ENCODE measurements at places on chromosomes 16 and 17. TPM values are rescaled to one million over a fixed set of nuclear protein-coding genes. Genes with fewer than 3 reads are reported as not detected.

- H3K4me1 ChIP-seq, result peaks cover 5% of the 10 kb centered on the region
- no peaks in the 10 kb centered on the region for H3K27me3 ChIP-seq
- no peaks in the 10 kb centered on the region for H3K36me3 ChIP-seq
- H3K4me3 ChIP-seq, result no peak overlapping the region
Observed at GRCh38 chr17:59328601-59329000, 2.9 kb upstream of the YPEL2 start.

The CKLF gene
- total RNA-seq, result 28.3 TPM

The DHX40 gene
- total RNA-seq, result 53.7 TPM

The FA2H gene
- total RNA-seq, result 4.5 TPM

GRCh38 chr16:75745823-75746222, 19.5 kb upstream of the CPHXL start:
- no peaks in the 10 kb centered on the region for H3K4me1 ChIP-seq
- no peak for DNase-seq
- no peak overlapping the region for H3K27ac ChIP-seq
- no peaks in the 10 kb centered on the region for H3K36me3 ChIP-seq
- no peaks in the 10 kb centered on the region for H3K27me3 ChIP-seq

DNA sequence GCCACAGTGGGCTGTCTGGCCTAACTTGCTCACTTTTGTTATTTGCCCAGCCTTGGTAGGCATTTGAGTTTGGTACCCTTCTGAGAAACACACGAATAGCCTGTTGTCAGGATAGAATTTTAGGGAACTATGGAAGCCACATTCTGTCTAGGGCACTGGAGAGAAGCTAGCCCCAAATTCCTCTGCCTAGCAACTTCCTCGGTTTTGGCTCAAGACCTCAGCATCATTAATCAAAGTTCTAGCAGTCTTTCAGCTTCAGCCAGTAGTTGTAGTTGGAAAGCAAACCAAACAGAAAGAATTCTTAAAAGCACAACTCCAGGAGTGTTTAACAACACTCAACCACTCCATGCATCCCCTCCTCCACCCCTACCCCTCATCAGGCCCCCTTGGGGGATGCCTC, 572.1 kb upstream of the PSMD7 start:
- no peaks in the 10 kb centered on the region for H3K36me3 ChIP-seq
- no peak for DNase-seq
- no peaks in the 10 kb centered on the region for H3K4me1 ChIP-seq
- H3K4me3 ChIP-seq, result no peak overlapping the region

The CHCT1 gene
- total RNA-seq, result 5.9 TPM

DNA sequence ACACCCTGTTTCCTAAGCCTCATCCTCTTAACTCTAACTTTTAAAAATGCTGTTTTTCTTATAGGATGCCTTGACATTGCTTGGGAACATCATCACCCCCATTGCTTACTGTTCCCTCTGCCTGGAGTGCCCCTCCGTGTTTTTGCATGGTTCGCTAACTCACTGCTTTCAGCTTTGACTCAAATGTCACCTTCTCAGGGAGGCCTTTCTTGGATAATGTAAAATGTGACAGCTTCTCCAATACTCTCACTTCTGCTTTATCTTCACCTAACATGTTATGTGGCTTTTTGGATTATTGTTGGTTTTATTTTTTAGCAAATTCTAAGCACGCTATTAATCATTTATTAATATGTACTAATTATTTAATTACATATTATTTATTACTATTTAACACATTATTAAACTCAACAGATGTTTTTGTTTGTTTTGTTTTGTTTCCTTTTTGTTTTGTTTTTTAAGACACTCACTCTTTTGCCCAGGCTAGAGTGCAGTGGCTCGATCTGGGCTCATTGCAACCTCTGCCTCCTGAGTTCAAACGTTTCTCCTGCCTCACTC, 3.8 kb downstream of the CRYM start:
- H3K36me3 ChIP-seq, result no peaks in the 10 kb centered on the region
- no peaks in the 10 kb centered on the region for H3K27me3 ChIP-seq
- no peak overlapping the region for H3K27ac ChIP-seq

DNA sequence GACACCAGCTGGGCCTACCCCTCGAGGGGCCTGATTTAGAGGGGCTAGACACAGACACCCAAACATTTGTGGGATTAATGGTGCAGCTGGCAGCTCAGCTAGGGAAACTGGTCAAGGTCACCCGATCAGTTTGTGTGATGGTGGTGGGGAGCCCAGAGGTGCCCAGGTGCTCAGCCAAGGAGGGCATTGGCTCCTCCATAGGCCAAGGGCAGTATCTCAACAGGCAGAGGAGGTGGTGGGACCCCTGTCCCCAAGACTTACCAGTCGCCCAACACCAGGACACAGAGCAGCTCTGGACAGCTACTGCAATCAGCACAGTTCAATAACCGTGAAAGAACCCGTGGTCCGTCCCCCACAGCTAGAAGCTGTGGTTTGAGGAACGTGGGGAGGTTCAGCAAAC, 120.9 kb downstream of the C16orf78 start:
- DNase-seq, result no peak
- H3K4me3 ChIP-seq, result no peak overlapping the region
- H3K36me3 ChIP-seq, result no peaks in the 10 kb centered on the region
- H3K27ac ChIP-seq, result no peak overlapping the region

The HEATR9 gene
- 0.40 TPM for total RNA-seq

DNA sequence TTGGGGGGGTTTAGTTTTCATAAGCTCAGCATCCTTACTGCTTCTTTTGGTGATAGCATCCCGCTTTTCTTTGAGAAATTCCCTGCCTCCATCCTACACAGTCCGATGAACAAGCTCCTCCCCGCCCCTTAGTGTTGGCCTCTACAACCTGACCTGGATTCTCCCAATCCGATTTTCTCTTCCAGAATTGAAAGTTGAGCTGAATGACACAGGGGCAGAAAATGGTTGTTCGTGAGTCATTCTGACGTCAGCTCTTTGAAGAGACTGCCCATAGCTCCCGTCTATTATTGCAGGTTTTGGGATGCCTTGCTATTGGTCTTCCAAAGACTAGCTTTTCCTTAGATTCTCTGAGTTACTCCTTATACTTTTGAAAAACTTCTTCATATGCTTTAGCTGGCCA, 279.7 kb downstream of the SLC39A11 start:
- H3K27me3 ChIP-seq, result no peaks in the 10 kb centered on the region
- no peak overlapping the region for H3K4me3 ChIP-seq
- H3K27ac ChIP-seq, result no peak overlapping the region
- H3K4me1 ChIP-seq, result no peaks in the 10 kb centered on the region
- no peaks in the 10 kb centered on the region for H3K36me3 ChIP-seq

DNA sequence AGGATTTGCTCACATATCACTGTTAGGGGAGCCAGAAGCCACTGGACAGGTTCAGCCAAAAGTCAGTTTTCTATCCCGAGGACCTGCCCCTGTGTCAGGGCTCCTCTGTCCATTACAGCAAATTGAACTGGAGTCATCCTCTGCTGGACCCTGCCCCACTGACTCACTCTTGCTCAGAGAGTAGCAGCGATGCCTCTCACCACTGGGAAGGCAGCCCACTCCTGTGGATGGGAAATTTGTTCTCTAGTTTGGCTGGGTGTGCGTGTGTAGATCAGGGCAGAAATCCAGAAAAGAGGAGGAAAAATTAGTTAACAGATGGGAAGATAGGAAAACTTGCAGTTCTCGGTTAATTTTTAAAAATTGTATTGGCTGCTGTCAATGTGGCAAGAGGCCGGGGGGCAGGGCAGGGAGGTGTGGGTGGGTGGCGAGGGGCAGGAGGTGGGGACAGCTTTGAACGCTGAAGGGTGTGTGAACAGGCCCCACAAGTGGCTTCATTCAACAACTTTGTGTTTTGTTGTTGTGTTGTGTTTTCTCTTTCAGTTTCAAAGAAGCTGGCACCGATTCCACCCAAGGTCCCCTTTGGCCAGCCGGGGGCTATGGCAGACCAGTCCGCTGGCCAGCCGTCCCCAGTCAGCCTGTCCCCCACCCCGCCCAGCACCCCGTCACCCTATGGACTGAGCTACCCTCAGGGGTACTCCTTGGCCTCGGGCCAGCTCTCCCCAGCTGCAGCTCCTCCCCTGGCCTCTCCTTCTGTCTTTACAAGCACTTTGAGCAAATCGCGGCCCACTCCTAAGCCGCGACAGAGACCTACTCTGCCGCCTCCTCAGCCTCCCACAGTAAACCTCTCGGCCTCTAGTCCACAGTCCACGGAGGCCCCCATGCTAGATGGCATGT, 33.6 kb downstream of the ELAC2 start:
- no peaks in the 10 kb centered on the region for H3K4me1 ChIP-seq
- H3K36me3 ChIP-seq, result no peaks in the 10 kb centered on the region
- DNase-seq, result no peak

- H3K4me3 ChIP-seq, result no peak overlapping the region
- H3K36me3 ChIP-seq, result peaks cover 12% of the 10 kb centered on the region
- peak overlapping the region; percentile 1 for H3K27ac ChIP-seq
- DNase-seq, result peak; percentile 35
Observed at GRCh38 chr16:1723450-1724147, 17.6 kb downstream of the MAPK8IP3 start.

The CLEC3A gene
- 5.5 TPM for total RNA-seq

The ZFHX3 gene
- 51.1 TPM for total RNA-seq

GRCh38 chr16:58655215-58655596, 25.6 kb upstream of the CNOT1 start:
- no peaks in the 10 kb centered on the region for H3K4me1 ChIP-seq
- no peaks in the 10 kb centered on the region for H3K27me3 ChIP-seq
- no peak overlapping the region for H3K4me3 ChIP-seq
- H3K27ac ChIP-seq, result no peak overlapping the region

The NFE2L1 gene
- total RNA-seq, result 244 TPM

Data from prostate gland (tissue), 2 donors.